ENCODE measurements at places on chromosomes 12 and 14.

GRCh38 chr12:49979016-49979586 lies 6.4 kb downstream of the AQP6 start:
- no peak for DNase-seq

DNA sequence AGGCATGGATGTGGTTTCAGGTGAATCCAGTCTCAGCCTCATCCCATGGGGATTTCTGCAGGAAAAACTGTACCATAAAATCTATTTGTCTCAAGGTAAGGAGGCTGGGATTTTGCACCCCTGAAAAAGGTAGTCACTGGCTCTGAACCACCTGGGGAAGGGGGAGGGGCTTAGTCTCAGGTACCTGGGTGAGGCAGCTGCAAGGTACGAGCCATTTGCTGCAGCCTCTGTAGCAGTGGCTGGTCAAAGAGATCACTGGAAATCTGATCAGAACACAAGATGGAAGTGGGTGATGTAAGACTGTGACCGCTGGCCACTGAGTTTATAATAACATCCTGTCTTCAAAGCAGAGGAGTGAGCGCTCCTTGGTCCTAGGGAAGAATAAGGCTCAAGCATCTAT lies 209.9 kb upstream of the NOS1 start:
- DNase-seq, result no peak

- no peak for DNase-seq
These were observed 15.2 kb downstream of the ACIN1 start for GRCh38 chr14:23079716-23080115.

DNA sequence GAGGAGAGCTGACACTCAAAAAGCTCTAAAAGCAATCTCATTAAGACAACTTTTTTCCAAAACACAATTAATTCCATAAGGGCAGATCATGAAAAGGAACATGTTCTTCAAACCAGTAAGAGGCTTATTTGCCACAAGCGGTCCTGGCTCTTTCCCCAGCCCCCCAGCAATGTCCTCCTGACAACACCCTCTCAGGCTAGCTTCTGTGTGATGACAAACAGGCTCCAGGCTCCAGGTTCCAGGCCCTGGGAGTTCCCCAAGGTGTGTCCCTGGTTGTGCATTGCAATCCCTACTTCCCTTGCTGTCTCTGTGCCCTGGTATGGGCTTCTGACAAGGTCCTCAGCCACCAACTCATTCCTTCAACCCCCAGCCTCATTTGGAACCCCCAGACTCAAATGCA lies 8.9 kb downstream of the HVCN1 start:
- DNase-seq, result no peak

DNA sequence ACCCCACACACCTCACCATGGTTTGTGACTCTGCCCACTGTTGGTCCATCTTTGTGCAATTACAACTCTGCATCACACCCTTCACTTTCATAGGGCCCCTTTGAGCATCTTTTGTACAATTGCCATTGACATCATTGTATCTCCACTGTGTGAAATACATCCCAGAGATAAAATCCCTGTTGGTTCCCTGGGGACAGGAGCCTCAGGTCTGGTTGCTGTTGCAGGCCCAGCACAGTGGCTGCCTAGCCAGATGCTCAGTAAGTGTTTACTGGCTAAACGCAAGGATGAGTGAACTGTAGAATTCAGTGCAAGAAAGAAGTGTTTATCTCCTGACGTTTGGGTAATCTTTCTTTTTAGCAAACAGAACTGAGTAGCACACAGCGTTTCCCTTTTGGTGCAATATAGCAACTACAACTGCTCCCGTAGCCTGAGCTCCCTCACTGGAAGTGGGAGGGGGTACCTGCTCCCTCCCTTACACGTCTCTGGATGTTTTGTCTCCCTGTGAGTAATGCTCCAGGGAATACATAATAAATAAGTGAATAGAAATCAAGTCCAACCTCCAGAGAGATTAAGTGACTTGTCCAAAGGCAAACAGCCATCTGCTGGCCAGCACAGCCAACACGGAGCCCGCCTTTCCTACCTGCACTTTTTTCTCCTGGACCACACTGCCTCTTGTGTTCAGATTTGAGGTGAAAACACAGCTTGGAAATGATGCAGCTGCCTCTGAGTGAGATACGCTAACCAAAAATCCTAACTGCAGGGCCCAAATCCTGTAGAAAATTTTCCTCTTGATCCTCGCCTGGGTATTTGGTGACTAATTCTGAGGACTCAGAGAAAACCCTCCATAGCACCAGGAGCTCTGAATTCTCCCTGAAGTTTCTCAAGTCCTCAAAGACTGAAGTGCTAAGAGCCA lies 27.4 kb downstream of the GALNT16 start:
- no peak for DNase-seq

- DNase-seq, result no peak
These were observed 24.1 kb upstream of the CNTN1 start for GRCh38 chr12:40668099-40668529.

Data from activated naive CD4-positive, alpha-beta T cell treated with anti-CD3 and anti-CD28 coated beads, Interleukin-2, amount 50 U/mL, for 16 hours (primary cell).